ENCODE measurements at places on chromosomes 3 and 15. TPM values are rescaled to one million over a fixed set of nuclear protein-coding genes. Genes with fewer than 3 reads are reported as not detected.
A peak's percentile ranks its signal among the peaks of the same experiment; 100 is the strongest.

Gene GPR62
- not detected for polyA plus RNA-seq

Gene TMEM207
- not detected for polyA plus RNA-seq

Gene CHRFAM7A
- not detected for polyA plus RNA-seq

Gene CLEC3B
- not detected for polyA plus RNA-seq

Gene UBL7
- 90.5 TPM for polyA plus RNA-seq

Gene NEO1
- polyA plus RNA-seq: 7.3 TPM

Gene SPESP1
- polyA plus RNA-seq: 0.80 TPM

Gene KNG1
- polyA plus RNA-seq: not detected

Gene GOLGA6B
- polyA plus RNA-seq: not detected

Gene FSIP1
- polyA plus RNA-seq: 1.1 TPM

Gene CIB1
- polyA plus RNA-seq: 259 TPM

DNA sequence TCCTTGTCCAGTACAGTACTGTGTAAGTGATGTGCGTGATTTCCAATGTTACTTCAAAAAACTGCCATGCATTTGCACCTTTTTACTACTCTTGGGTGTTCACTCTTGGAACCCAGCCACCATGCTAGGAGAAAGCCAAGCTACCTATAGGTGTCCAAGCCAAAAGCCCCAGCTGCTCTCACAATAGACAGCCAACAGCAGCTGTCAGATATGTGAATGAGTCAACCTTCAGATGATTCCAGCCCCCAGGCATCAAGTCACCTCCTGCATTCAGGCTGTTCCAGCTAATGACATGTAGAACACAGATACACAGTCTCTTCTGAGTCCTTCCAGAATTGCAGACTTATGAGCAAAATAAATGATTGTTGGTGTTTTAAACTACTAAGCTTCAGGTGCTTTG is 417.7 kb upstream of the TGFBR2 start:
- no peak for DNase-seq

DNA sequence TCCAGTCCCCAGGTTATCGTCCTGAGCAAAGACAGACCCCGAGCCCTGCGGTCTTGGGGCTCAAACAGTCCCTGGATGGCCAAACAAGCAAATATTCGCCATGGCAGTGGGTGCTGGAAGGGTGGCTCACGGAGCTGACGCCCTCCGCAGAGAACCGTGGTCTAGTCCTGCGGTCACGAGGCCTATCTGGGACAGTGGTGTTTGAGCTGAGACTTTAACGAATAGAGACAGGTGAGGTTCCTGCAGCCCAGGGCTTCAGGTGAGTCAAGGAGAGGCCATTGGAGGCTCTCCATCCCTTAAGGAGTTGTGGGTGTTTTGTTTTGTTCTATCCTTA is 399 bp upstream of the SUCLG2 start:
- no peak for DNase-seq

GRCh38 chr3:22634433-22634832 is 568.7 kb upstream of the UBE2E2 start:
- DNase-seq: no peak

GRCh38 chr3:23760871-23761373 is 44.8 kb upstream of the UBE2E1 start:
- no peak for DNase-seq

GRCh38 chr3:22609139-22609538 is 594.0 kb upstream of the UBE2E2 start:
- DNase-seq: no peak

GRCh38 chr15:40087991-40088928 is 20.4 kb downstream of the BMF start:
- no peak for DNase-seq

DNA sequence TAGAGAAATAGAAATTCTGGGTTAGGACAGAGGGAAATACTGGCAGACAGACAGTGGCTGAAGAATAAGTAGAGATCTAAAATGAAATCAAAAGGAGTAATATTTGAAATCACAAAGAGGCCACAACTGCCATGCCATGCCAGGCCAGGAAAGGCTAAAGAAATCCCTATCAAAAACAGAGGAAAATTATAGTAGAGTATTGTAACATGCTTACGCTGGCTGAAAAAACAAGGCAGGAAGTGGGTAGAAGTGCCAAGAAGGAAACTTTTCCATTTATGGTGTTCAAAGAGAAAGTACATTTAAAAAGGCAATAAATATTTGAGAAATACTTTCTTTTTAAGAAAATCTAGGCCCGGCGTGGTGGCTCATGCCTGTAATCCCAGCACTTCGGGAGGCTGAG is 415.7 kb downstream of the PLCL2 start:
- DNase-seq: no peak

- DNase-seq: no peak
These were observed 37.7 kb downstream of the NCK1 start for GRCh38 chr3:136899622-136900158.

GRCh38 chr3:181855825-181856224 is 144.1 kb downstream of the SOX2 start:
- no peak for DNase-seq

DNA sequence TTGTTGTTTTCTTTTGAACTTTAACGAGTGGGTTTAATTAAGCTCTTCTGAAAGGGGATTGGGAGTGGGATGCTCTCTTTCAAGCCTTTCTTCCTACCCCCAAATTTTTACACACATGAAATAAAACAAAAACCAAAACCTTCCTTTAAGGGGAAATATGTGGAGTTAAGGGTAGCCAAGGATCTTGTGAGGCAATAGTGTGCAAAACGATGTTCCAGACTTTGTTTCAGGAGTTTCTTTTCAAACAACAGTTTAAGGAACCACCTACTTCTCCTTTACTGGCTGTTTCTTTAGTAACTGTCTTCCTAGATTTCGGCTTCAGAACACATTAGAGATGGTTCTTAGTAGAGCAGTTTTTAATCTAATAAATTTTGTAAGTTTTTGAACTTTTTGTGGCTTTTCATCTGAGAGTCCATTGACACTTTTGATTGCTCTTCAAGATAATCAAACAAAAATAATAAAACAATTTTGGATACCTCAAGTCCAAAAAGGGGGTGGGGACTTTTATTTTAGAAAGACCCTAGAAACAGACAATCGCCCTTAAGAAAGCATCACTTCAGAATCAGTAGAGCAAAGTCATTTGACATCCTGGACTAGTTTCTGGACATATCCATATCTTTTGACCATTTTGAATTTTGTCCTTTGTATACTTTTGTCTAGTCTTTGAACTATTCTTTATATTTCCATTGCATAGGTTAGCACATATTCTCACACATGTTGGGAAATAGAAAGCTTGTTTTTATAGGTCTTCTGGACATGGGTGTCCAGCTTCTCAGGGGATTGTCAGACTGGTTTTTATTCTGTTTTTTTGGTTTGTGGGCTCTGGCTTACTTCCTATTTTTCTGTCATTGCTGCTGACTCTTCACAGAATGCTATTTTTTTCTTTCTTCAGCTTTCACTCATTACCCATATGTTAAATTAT is 6.0 kb downstream of the DIPK2A start:
- DNase-seq: no peak

DNA sequence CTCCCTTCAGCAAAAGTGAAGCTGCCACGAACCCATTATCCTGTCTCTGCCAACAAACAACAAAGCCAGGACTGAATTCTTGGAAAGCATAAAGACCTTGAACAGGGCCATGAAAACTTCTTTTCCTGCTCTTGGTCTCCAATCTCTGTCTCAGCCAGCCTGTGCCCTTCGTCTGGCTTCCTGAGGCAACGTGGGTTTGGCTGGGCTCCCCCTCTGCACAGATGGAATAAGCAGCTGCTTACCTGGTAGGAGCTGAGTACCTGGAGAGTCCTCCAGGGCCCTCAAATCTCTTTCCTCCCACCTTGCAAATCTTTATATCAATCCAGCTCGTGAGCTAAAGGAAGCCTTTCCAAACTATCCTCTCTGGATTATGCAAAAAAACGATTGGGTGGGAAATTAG is 97.6 kb upstream of the PSMD6 start:
- DNase-seq: no peak

DNA sequence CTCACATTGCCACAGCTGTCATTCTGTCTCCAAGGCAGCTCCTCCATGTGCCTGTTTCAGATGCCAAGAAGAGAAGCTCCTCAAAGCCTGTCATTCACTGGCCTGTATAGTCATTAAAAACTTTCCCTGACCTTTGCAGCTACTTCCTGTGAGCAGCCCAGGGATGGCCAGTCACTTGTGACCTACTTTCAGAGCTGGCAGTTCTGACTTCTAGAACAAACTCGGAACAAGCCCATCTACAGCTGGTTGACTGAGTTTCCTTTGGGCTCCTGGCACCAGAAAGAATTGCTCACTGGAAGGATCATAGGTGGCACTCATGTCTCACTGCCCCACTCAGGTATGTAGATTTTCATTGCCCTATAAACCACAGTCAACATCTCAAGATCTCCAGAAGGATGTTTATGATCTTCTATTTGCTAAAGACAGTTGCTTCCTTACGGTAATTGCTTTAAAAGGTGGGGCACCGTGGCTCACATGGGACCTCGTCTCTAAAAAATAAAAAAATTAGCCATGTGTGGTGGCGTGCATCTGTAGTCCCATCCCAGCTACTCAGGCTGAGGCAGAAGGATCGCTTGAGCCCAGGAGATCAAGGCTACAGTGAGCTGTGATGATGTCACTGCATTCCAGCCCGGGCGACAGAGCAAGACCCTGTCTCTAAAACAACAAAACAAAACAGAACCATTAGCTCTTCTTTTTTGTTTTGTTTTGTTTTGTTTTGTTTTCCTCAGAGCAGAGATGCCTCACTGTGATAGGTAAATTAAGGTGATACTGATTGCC is 11.2 kb upstream of the ATP13A3 start:
- DNase-seq: no peak

DNA sequence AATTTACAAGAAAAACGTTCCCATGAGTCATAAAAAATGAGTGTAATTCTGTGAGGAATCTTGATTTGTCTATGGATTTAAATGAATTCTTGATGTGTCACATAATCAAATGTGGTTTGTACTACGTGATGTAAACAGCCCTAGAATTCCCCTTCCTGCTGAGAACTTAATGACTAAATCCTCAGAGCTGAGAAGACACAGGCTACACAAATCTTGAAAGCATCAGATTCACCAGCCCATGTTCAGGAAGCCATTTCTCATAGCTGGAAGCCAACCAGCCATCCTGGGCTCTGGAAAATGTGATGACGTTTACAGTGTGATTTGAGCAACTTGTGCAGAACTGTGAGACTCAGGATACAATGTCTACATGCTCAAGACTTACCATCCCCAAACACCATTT is 193.7 kb upstream of the MME start:
- DNase-seq: no peak

DNA sequence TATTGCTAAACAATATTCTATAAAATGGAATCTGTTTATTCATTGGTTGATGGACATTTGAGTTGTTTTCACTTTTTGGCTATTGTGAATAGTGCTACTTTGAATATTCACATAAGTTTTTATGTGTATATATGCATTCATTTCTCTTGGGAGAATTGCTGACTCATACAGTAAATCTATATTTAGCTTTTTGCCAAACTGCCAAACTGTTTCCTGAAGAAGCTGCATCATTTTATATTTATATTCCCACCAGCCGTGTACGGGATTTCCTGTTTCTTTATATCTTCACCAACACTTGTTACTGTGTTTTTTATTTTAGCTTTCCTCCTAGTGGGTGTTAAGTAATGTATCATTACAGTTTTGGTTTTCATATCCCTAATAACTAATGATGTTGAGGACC is 12.5 kb upstream of the TCAIM start:
- DNase-seq: no peak

DNA sequence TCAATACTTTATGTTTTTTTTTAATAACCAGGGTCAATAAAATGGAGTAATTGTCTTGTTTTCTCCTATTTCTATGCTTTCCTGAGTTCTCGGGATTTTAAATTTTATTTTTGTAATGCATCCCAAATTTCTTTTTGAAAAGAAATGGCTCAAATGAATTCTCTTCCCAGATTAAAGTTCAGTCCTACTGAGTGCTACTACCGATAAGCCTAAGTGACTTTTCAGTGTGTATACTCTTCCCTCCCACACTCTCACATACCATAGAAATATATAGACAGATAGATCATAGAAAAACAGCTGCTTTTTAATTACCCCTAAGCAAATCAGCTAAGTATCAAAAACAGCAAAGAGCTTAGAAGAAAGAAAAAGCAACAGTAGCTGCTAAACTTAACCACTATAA is 1.5 kb downstream of the SERPINI1 start:
- DNase-seq: no peak

GRCh38 chr3:116083683-116084082 is 361.6 kb downstream of the LSAMP start:
- DNase-seq: no peak

- no peak for DNase-seq
These were observed 54.6 kb downstream of the ARHGEF3 start for GRCh38 chr3:56747150-56747549.

GRCh38 chr3:48952510-48953118 is 34.0 kb downstream of the ARIH2 start:
- peak; percentile 48 for DNase-seq

- DNase-seq: no peak
These were observed 186.6 kb downstream of the SQOR start for GRCh38 chr15:45821390-45821789.

GRCh38 chr3:174826069-174826468 is 33.1 kb upstream of the NAALADL2 start:
- no peak for DNase-seq

- no peak for DNase-seq
These were observed 346.3 kb upstream of the UMPS start for GRCh38 chr3:124383846-124384466.

- no peak for DNase-seq
These were observed 53.9 kb downstream of the MRPS25 start for GRCh38 chr3:15011174-15011573.

GRCh38 chr3:59243476-59243875 is 193.7 kb upstream of the CFAP20DC start:
- no peak for DNase-seq

- no peak for DNase-seq
These were observed 1570.1 kb downstream of the SI start for GRCh38 chr3:163508206-163508605.

DNA sequence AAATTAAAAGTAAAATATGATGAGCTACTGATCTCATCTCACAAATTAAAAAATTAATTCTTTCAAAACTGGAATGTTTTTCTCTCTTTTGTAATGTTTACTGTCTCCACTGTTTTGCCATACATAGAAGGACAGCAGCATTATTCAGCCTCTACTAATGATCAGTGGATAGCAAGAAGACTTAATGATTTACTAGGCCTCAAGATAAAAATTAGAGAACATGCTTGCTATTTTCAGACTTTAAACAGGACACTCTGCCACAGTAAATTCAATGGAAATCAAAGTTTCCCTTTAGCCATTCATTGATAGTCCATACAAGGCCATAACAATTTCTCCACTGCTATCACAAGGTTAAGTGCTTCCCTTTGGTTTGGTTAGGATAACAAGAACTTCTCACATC is 129.4 kb downstream of the TMCC1 start:
- no peak for DNase-seq
